T-helper 2 cell treated with Interferon-gamma antibody and Interleukin-4, amounts not matched to agents 5 μg/mL and 100 μg/mL, for 36 hours (primary cell): ENCODE measurements at places on chromosomes 2 and 18.

- H3K4me1 ChIP-seq: no peaks in the 10 kb centered on the region
- no peaks in the 10 kb centered on the region for H3K36me3 ChIP-seq
- no peak overlapping the region for H3K4me3 ChIP-seq
- H3K27me3 ChIP-seq: no peaks in the 10 kb centered on the region
These were observed 523.1 kb upstream of the FSIP2 start for GRCh38 chr2:185215497-185215896.

GRCh38 chr2:227761740-227762476 is 16.2 kb downstream of the SCYGR8 start:
- no peaks in the 10 kb centered on the region for H3K27me3 ChIP-seq
- H3K36me3 ChIP-seq: no peaks in the 10 kb centered on the region

- no peak overlapping the region for H3K4me3 ChIP-seq
- H3K27me3 ChIP-seq: no peaks in the 10 kb centered on the region
- peaks cover 10% of the 10 kb centered on the region for H3K36me3 ChIP-seq
- no peaks in the 10 kb centered on the region for H3K4me1 ChIP-seq
- no peak for DNase-seq
- no peak overlapping the region for H3K27ac ChIP-seq
These were observed 91.2 kb downstream of the VRK2 start for GRCh38 chr2:58137856-58138255.

- H3K4me1 ChIP-seq: peaks cover 7% of the 10 kb centered on the region
- H3K27ac ChIP-seq: no peak overlapping the region
- no peaks in the 10 kb centered on the region for H3K36me3 ChIP-seq
- no peak for DNase-seq
- no peak overlapping the region for H3K4me3 ChIP-seq
These were observed 32.0 kb downstream of the MERTK start for GRCh38 chr2:111930409-111930808.

DNA sequence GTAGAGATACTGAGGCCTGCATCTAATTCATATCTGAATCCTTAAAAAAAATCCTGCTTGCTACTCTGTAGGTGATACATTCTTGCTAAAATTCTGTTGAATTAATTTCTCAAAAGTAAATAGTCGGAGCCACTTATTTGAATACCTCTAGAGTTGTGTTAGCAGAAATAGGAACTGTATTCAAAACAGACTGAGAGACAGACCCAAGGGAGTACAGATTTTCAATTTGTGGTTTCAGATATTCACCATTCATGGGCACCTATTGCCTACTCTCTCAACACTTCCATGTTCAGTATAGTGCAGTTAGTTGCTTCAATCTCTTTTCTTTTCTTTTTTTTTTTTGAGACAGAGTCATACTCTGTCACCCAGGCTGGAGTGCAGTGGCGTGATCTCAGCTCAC is 46.6 kb upstream of the CTLA4 start:
- no peak overlapping the region for H3K4me3 ChIP-seq
- H3K27ac ChIP-seq: no peak overlapping the region
- H3K4me1 ChIP-seq: peaks cover 16% of the 10 kb centered on the region
- H3K27me3 ChIP-seq: no peaks in the 10 kb centered on the region
- H3K36me3 ChIP-seq: no peaks in the 10 kb centered on the region

- no peak overlapping the region for H3K4me3 ChIP-seq
- H3K27me3 ChIP-seq: no peaks in the 10 kb centered on the region
- no peak overlapping the region for H3K27ac ChIP-seq
- H3K36me3 ChIP-seq: no peaks in the 10 kb centered on the region
These were observed 13.9 kb downstream of the ERMN start for GRCh38 chr2:157311706-157312105.

GRCh38 chr2:199797431-199798403 is 53.3 kb downstream of the FTCDNL1 start:
- H3K36me3 ChIP-seq: no peaks in the 10 kb centered on the region
- no peak overlapping the region for H3K27ac ChIP-seq
- no peak overlapping the region for H3K4me3 ChIP-seq
- peaks cover 8% of the 10 kb centered on the region for H3K27me3 ChIP-seq
- no peak for DNase-seq

GRCh38 chr2:160228141-160228917 is 28.3 kb upstream of the ITGB6 start:
- no peaks in the 10 kb centered on the region for H3K36me3 ChIP-seq
- H3K4me3 ChIP-seq: no peak overlapping the region
- H3K27me3 ChIP-seq: peaks cover 5% of the 10 kb centered on the region
- H3K27ac ChIP-seq: no peak overlapping the region
- no peak for DNase-seq

GRCh38 chr2:26238311-26238958 is 6.0 kb downstream of the HADHA start:
- H3K36me3 ChIP-seq: peaks cover 12% of the 10 kb centered on the region
- peaks cover 28% of the 10 kb centered on the region for H3K4me1 ChIP-seq
- DNase-seq: no peak
- no peak overlapping the region for H3K27ac ChIP-seq

- no peak overlapping the region for H3K27ac ChIP-seq
- DNase-seq: no peak
- H3K27me3 ChIP-seq: no peaks in the 10 kb centered on the region
- H3K36me3 ChIP-seq: peaks cover 42% of the 10 kb centered on the region
- peaks cover 4% of the 10 kb centered on the region for H3K4me1 ChIP-seq
These were observed 4.4 kb upstream of the FARP2 start for GRCh38 chr2:241351640-241352031.

DNA sequence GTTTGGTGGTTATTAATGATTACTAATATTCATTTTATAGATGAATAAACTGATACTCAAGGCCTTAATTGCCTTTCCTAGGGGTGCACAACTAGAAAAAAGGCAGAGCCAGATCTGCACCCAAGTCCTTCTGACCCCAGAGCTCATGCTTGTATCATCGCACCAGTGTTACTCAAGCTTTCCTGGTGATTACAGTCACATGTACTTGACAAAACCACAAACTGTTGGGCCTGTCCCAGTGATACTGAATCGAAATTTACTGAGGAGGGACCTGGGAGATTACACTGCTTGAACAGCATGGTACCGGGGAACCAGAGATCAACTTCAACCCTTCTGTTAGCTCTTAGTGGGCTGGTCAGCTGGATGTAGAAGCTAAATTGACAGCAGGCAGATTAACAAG is 33.7 kb downstream of the FASTKD2 start:
- H3K27me3 ChIP-seq: no peaks in the 10 kb centered on the region
- H3K36me3 ChIP-seq: no peaks in the 10 kb centered on the region
- DNase-seq: no peak
- peaks cover 12% of the 10 kb centered on the region for H3K4me1 ChIP-seq
- H3K4me3 ChIP-seq: no peak overlapping the region
- H3K27ac ChIP-seq: no peak overlapping the region

GRCh38 chr2:212364112-212364985 is 174.3 kb downstream of the ERBB4 start:
- H3K4me3 ChIP-seq: no peak overlapping the region
- DNase-seq: no peak
- no peaks in the 10 kb centered on the region for H3K36me3 ChIP-seq
- no peak overlapping the region for H3K27ac ChIP-seq
- no peaks in the 10 kb centered on the region for H3K4me1 ChIP-seq

DNA sequence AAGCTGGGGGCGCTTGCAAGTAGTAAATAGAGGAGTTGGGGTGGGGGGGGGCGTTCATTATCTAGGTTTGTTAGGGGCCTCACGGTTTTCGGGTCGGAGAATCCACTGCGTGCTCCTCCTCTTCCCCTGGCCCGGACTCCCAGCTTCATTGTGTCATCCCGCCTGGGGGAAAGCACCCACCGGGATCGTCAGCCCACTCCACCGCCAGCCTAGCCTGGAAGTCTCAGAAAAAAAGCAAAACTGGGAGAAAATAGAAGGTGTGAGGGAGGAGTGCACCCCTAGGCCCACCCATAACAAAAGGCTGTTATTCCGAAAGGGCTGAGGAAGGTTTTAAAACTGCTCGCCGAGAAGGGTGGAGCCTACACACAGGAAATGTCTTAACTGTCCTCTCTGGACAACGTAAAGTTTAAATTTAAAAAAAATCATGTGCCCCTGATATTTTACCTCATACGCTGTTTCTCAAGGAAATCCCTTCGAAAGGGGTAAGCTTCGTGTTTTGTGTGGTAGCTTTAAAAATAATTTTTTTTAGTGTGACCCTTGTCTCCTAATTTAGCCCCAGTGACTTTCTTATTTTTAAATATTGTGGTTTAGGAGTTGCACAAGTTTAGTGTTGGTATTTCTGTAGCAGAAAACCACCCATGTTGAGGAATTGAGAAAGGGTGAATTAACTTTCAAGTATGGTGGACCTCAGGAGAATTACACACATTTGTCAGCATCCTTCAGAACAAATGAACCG is 104.2 kb downstream of the SPTBN1 start:
- peak; percentile 51 for DNase-seq
- H3K4me3 ChIP-seq: peak overlapping the region; percentile 94
- peak overlapping the region; percentile 92 for H3K27ac ChIP-seq

- DNase-seq: no peak
- peaks cover 28% of the 10 kb centered on the region for H3K4me1 ChIP-seq
- H3K36me3 ChIP-seq: peaks cover 25% of the 10 kb centered on the region
- no peak overlapping the region for H3K27ac ChIP-seq
- H3K27me3 ChIP-seq: no peaks in the 10 kb centered on the region
These were observed 69.2 kb upstream of the CABLES1 start for GRCh38 chr18:23066060-23066459.

- H3K4me3 ChIP-seq: no peak overlapping the region
- no peaks in the 10 kb centered on the region for H3K27me3 ChIP-seq
- no peak overlapping the region for H3K27ac ChIP-seq
- no peak for DNase-seq
These were observed 439.1 kb downstream of the EIPR1 start for GRCh38 chr2:2938481-2938880.

GRCh38 chr2:162449471-162449870 is 105.5 kb downstream of the GCA start:
- no peaks in the 10 kb centered on the region for H3K27me3 ChIP-seq
- no peak overlapping the region for H3K27ac ChIP-seq
- DNase-seq: no peak
- no peaks in the 10 kb centered on the region for H3K4me1 ChIP-seq
- H3K36me3 ChIP-seq: no peaks in the 10 kb centered on the region
- no peak overlapping the region for H3K4me3 ChIP-seq

- no peak overlapping the region for H3K4me3 ChIP-seq
- no peak overlapping the region for H3K27ac ChIP-seq
- H3K4me1 ChIP-seq: peaks cover 19% of the 10 kb centered on the region
- H3K27me3 ChIP-seq: peaks cover 5% of the 10 kb centered on the region
- no peak for DNase-seq
- no peaks in the 10 kb centered on the region for H3K36me3 ChIP-seq
These were observed 32.9 kb downstream of the LOXHD1 start for GRCh38 chr18:46624127-46624526.

- H3K4me3 ChIP-seq: no peak overlapping the region
- H3K36me3 ChIP-seq: peaks cover 37% of the 10 kb centered on the region
- DNase-seq: no peak
- H3K27ac ChIP-seq: no peak overlapping the region
- no peaks in the 10 kb centered on the region for H3K4me1 ChIP-seq
- no peaks in the 10 kb centered on the region for H3K27me3 ChIP-seq
These were observed 19.2 kb downstream of the E2F6 start for GRCh38 chr2:11446733-11447248.

DNA sequence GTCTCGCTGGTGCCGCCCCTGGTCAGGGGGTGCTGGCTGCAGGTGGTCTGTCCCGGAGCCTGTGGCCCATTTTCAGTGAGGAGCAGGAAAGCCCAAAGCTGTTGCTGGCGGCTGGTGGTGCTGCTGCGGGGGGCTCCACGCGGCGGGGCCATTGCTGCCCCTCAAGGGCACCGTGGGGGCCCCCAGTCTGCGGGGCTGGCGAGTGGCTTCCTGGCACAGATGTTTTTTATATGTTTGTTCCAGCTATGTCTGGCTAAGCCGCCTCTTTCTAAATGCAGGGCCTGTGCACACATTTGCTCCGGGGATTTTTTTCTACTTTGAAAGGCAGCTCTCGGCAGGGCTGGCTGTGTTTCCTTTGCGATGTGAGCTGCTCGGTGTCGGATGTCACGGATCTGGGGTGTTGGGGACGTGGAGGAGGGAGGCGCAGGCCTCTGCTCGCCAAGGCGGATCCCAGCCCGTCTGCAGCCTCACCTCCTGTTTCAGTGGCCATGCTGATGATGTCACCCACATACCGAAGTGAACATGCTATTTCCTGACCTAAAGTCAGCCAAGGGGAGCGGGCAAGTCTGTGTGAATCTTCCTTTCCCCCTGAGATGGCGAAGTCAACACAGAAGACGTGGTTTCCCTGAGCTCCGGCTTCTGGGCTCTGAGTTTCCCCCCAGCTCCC is 112.0 kb upstream of the CTDP1 start:
- no peak overlapping the region for H3K4me3 ChIP-seq
- H3K36me3 ChIP-seq: peaks cover 3% of the 10 kb centered on the region
- no peak for DNase-seq
- no peaks in the 10 kb centered on the region for H3K27me3 ChIP-seq
- no peaks in the 10 kb centered on the region for H3K4me1 ChIP-seq
- H3K27ac ChIP-seq: no peak overlapping the region

- no peak for DNase-seq
- no peaks in the 10 kb centered on the region for H3K4me1 ChIP-seq
- H3K27me3 ChIP-seq: no peaks in the 10 kb centered on the region
- H3K4me3 ChIP-seq: no peak overlapping the region
- no peak overlapping the region for H3K27ac ChIP-seq
- H3K36me3 ChIP-seq: no peaks in the 10 kb centered on the region
These were observed 73.2 kb upstream of the DSC1 start for GRCh38 chr18:31235856-31236255.

- peaks cover 4% of the 10 kb centered on the region for H3K27me3 ChIP-seq
- no peak overlapping the region for H3K27ac ChIP-seq
- no peaks in the 10 kb centered on the region for H3K36me3 ChIP-seq
- H3K4me3 ChIP-seq: no peak overlapping the region
These were observed 134.1 kb upstream of the GPC1 start for GRCh38 chr2:240301256-240301795.

- no peaks in the 10 kb centered on the region for H3K4me1 ChIP-seq
- no peaks in the 10 kb centered on the region for H3K36me3 ChIP-seq
- H3K27ac ChIP-seq: no peak overlapping the region
- no peak overlapping the region for H3K4me3 ChIP-seq
- DNase-seq: no peak
These were observed 235.1 kb downstream of the AGAP1 start for GRCh38 chr2:235728800-235729556.

DNA sequence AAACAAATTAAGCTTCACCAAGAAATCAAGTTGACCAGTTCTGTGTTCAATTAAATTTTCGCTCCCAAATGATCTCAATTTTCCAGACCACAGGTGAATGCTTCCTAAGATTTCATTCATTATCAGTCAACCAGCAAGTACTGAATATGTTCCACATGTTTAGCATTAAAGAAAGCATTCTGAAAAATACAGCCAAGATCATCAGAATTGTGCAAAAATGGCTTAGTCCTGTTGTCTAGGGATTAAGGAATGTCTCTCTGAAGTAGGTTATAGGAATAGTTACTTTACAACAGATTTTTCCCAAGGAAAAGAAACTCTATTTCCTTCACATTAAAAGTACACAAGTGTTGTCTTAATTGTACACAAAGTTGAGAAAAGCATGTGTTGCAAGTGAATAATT is 69.2 kb downstream of the NRXN1 start:
- no peaks in the 10 kb centered on the region for H3K27me3 ChIP-seq
- no peaks in the 10 kb centered on the region for H3K4me1 ChIP-seq
- H3K4me3 ChIP-seq: no peak overlapping the region
- no peak for DNase-seq
- H3K27ac ChIP-seq: no peak overlapping the region

- H3K27ac ChIP-seq: no peak overlapping the region
- no peak for DNase-seq
- no peak overlapping the region for H3K4me3 ChIP-seq
- H3K36me3 ChIP-seq: peaks cover 46% of the 10 kb centered on the region
- H3K4me1 ChIP-seq: no peaks in the 10 kb centered on the region
These were observed 386.1 kb downstream of the ARHGAP15 start for GRCh38 chr2:143515318-143515717.

- H3K4me1 ChIP-seq: peaks cover 11% of the 10 kb centered on the region
- H3K27me3 ChIP-seq: peaks cover 20% of the 10 kb centered on the region
- DNase-seq: no peak
These were observed 770 bp downstream of the ZNF396 start for GRCh38 chr18:35376393-35376741.
